Omental fat pad (tissue), 4 donors: ENCODE measurements at places on chromosomes 3 and 15.

DNA sequence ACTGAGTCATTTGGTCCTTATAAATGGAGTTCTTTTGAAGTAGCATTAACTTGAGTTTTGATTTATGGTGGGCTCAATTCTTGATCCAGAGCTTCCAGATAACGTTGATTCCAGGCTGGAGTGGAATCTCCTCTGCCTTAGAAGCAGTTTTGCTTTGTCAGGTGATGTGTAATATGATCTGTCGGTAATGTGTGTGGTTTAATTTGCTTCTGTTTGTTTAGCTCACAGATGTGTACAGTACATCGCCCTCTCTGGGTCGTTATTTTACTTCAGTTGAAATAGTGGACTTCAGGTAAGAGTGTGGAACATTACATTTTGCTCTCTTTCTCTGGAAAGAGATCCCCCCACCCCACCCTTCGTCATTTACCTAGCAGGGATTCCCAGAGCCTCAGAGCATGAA, 23.1 kb downstream of the C3orf52 start:
- DNase-seq, result no peak

DNA sequence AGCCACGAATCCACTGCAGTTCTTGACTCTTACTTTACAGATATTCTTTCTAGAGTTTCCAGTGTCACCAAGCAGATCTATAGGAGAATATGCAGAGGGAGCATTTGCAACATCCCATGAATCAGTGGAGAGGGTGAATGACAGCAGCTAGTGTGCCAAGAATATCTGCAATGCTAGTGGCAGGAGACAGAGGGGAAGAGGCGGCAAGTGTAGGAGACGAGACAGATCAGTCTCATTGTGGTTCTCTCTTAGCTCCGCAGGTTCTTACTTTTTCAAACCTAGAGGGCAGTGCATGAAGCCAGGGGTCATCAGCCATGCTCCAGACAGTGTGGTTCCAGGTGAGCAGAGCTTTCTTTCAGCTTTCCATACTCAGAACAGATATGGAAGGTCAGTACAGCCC, 744 bp downstream of the ZNF619 start:
- no peak for DNase-seq

- DNase-seq, result no peak
Measured at GRCh38 chr3:119570229-119570628, 9.1 kb upstream of the ADPRH start.

- no peak for DNase-seq
Measured at GRCh38 chr3:108215871-108216270, 6.4 kb downstream of the IFT57 start.

GRCh38 chr3:95272781-95273180, 1209.9 kb downstream of the NSUN3 start:
- DNase-seq, result no peak

DNA sequence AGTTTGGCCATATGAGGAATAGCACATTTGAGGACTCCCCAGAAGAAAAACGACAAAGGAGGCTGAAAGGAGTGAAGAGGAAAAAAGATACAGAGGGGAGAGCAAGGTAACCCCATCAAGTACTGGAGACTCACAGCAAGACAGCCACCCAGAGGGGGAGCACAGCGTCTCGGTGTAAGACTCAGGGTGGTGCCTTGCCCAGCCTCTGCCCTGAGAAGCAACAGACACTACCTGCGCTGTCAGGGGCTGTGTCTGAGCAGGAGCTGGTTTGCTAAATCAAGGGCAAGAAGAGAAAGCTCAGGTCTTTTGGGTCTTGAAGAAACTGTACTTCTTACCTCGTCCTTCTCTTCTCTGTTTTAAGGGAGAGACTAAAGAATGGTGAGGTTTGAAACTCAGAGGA, 27.9 kb downstream of the FBXO45 start:
- no peak for DNase-seq

GRCh38 chr3:167742338-167742737, 6.8 kb downstream of the SERPINI1 start:
- no peak for DNase-seq

DNA sequence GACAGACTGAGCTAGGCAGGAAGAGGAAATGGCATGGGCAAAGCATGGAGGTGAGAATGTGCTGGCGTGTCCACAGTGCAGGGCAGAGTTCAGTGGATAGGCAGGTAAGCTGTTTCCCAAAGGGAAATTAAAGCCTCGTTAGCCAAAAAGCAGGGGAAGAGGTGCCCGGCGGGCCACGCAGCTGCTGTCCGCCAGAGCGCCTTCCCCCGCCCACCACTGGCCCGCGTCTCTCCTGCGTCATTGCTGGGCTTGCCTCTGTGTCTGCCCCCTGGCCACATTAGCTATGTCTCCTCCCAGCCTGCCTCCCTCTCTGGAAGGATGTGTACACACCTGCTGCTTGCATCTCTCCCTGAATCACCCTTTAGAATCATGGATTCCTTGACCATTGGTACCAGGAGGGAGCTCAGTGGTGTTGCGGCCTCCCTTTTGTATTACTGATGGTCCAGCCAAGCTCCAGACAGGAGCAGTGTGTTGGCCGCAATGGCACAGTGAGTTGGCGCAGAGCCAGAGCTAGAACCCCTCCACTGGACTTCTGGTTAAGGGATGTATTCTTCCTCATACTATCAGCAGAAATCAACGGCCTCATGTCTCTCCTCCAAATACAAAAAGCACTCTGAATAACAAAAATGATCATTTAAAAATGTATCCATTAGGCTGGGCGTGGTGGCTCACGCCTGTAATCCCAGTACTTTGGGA, 26.6 kb downstream of the SLC28A1 start:
- no peak for DNase-seq

DNA sequence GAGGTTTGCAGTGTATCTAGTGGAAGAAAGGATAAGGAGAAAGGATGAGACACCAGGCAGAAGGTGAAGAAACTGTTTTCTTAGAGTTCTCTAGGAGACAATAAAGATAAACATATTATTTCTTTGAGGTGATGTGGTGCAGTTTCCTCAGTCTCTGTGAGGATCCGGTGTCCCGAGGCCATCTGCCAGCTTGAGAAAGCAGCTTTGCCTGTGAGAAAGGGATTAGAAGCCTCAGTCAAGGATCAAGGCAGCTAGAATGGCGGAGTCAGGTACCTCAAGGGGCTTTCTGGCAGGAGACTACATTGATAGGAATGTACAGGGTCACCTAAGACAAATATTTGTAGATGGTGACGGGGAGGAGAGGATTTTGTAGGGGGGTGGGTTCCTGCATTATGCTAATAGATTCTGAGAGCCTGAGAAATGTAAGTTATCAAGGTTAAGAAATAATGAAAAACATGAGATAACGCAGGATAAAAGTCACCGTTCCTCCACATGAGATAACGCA, 103.9 kb upstream of the MB21D2 start:
- DNase-seq, result no peak

DNA sequence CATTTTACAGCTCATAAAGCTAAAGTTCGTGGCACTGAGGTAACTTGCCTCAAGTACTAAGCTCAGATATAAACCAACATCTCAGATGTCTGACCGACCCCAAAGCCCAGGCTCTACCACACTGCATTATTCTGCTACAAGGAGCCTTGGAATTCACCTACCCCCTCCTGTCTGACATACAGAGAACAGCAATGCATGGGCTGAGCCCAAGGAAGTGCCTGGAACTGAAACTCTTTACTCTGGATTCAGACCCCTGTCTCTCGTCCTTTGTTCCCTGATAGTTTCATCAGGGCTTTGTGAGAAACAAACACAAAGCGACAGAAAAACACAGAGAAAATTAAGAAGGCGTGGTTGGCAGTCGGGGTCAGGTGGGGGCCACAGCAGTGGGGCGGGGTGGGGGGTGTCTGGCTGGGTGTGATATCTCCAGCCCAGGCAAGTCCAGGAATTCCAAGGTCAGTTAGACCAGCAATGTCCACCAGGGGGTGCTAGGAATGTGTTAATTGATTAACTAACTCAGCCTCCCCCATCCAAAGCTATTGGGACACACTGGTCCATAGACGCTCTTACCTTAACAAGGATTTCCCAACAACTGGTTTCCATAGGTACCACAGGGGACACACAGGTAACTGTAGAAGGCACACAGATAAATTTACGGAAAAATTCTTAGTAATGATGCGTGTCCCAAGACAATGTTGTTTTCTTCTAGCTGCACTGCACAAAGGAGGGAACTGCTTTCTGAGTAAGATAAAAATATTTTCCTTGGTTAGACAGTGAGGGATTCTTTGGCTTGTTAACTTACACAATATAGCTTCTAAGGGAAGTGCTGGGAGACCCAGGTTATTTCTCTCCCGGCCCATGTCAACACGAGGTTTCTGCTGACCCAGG, 18.8 kb upstream of the SSUH2 start:
- DNase-seq, result peak; percentile 64

DNA sequence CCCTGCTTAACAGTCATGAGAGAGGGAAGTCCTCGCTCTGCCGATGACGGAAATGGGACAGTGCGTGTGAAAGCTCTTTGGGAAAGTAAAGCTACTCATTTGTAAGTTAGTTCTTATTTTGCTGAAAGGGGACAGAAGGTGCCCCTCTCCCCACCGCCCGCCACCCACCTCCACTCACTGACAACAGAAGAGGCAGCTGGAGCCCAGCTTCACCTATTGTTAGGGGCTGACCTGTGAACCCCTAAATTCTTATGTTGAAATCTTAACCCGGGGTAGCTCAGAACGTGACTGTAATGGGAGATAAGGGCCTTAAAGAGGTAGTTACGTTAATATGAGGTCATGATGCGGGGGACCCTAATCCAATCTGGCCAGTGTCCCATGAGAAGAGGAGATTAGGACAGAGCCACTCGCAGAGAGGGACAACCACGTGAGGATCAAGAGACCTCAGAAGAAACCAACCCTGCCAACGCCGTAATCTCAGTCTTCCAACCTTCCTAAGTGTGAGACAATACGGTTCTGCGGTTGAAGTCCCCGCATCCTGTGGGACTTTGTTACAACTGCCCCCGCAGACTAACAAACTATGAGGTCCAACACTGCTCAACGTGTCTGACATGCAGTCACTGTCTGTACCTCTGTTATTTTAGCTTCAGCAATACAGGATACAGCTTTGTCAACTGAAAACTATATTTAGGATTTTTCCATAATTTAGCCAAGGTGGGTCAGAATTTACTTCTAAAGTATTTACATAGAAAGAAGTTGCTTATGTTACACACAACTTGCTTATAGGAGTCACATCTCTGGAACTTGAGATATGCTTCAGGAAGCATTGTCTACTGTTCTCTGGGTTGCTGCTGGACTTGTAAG, 51.7 kb downstream of the PCSK6 start:
- DNase-seq, result no peak

- DNase-seq, result no peak
Measured at GRCh38 chr3:89740881-89741177, 633.4 kb downstream of the EPHA3 start.

GRCh38 chr15:86237111-86237500, 157.4 kb downstream of the AGBL1 start:
- DNase-seq, result no peak

DNA sequence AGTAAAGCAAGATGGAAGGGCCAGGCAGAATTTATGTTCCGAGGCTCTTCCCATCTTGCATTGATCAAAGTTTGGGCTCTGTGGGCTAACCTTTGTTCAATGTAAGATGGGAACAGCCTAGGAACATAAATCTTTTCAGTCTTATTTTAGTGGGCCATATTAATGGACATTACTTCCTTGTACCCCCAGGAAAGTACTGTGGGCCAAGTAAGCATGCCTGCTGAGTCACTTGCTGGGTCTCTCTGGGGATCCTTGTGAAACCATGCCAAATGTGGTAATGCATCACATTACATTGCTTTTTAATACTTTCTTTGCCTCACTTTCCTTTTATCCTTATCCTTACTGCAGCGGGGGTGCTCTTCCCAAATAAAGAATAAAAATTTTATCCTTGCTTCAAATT, 349.5 kb upstream of the POU1F1 start:
- DNase-seq, result no peak

DNA sequence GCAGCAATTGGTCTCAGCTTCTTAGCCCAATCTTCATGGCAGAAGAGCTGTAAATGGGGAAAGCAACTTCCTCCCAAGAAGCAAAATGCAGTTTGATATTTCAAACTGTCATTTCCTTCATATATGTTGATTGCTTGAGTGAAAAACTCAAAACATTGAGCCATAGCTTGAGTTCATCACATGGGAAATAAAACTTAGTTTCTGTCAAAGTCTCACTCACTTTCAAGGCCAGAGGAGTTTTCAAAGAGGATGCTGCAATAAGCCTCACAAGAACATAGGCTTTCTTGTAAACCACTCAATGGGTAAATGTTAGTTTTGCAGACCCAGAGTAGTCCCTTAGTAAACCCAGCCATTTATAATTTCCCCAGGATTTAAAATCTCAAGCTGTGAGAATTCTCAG, 29.1 kb upstream of the SUCLG2 start:
- DNase-seq, result no peak

GRCh38 chr15:66402761-66403284, 16.1 kb downstream of the MAP2K1 start:
- DNase-seq, result no peak

DNA sequence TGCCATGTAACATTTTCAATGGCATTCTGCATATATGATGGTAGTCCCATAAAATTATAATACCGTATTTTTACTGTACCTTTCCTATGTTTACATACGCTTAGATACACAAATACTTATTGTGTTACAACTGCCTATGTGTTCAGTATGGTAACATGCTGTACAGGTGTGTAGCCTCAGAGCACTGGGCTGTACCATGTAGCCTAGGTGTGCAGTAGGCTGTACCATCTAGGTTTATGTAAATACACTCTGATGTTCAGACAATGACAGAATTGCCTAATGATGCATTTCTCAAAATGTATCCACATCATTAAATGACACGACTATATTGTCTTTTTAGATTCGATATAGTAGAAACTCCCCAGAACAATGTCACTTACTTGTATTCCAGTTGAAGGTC, 22.7 kb downstream of the CD80 start:
- no peak for DNase-seq

GRCh38 chr3:168213920-168214319, 118.2 kb upstream of the GOLIM4 start:
- DNase-seq, result no peak

DNA sequence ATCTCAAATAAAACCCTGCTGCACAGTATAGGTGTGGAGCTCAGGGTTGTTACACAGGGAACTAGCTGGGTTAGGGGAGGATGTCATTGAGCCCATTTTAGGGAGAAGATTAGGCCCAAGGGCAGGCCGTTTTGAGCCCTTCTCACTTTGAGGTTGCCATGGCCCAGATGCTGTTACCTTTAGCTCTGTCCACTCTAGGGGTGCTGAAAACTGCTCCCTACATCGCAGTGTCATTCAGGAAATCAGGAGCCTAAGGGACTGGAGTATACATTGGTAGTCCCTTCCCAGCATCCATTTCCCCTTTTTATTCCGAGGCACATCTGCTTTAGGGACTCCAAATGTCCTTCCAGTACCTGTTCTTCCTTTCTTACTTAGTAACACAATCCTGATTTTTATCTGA, 79.0 kb upstream of the SELENOK start:
- DNase-seq, result no peak
